CD4-positive, alpha-beta T cell treated with Interleukin-6 at 100 ng/mL for 8 hours (primary cell): ENCODE measurements at places on chromosomes 5 and 9.

GRCh38 chr5:155546075-155546474, 532.5 kb downstream of the KIF4B start:
- DNase-seq: no peak

GRCh38 chr5:164373876-164374275, 868.5 kb downstream of the MAT2B start:
- no peak for DNase-seq

DNA sequence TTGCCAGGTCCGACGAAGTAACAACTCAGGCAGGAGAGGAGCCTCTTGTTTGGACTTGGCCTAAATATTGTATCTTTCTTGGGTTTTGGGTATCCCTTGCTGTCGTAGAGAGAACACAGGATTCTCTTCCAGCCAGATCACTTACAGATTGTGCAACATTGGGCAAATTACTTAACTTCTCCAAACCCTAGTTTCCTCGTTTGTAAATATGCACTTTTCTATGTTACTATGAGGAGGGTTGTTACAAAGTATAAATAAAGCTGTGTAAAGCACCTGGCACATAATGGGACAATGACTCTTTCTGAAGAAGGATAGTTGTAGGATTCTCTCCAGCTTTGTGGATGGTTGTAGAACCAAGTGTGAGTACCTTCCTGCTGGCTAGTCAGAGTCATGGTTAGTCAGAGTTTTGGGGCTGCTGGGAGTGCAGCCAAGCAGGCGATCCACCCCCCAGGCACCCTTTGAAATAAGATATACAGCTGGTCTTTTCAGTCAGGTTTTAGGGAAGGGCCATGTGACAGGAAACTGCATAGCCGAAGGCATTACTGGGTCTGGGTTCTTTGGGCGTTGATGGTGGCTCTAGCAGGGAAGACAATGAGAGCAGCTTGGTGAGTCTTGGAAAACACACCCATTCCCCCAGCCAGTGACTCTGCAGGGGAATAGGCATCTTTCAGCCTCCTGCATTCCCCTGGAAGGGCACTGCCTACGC, 49.9 kb upstream of the GDNF start:
- no peak for DNase-seq

DNA sequence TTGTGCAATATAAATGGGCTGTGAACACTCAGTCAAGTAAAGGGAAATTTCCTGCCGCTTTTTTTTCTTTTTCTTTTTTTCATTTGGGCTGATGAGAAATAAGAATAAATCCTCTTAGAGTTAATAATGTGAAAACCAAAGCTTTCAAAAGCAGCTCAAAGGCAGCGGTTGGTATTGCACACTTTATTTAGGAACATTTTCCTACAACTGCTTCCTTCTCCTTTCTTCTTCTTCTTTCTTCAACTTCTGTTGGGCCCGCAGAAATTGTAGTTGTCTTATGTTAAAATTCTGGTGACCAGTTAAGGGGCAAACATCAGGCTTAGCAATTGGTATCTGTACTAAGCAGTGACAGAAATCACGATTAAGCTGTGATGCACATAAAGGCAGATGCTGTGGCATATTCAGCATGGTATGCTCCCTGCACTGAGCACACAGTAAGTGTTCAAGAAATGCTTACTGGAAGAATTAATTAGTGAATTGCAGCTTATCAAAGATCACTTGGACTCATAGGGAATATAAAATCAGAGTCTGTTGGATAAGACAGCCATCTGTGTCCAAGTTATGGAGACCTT, 85.4 kb downstream of the ANKRD55 start:
- DNase-seq: no peak

DNA sequence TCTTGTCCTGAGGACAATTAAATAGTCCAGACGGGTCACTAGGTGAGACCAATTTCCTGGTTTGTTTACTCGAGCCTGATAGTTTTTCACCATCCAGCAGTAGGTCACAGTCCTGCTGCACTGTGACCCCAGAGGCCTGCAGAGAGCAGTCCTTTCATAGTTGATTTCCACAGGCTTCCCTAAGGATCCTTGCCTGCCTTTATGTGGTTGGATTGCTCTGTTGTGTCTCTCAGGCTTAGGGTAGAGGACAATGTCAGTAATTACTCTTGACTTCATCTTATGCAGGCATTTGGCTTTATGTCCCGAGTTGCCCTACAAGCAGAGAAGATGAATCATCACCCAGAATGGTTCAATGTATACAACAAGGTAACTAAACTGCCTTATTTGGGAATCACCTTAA, 9.0 kb upstream of the CATSPER3 start:
- no peak for DNase-seq

DNA sequence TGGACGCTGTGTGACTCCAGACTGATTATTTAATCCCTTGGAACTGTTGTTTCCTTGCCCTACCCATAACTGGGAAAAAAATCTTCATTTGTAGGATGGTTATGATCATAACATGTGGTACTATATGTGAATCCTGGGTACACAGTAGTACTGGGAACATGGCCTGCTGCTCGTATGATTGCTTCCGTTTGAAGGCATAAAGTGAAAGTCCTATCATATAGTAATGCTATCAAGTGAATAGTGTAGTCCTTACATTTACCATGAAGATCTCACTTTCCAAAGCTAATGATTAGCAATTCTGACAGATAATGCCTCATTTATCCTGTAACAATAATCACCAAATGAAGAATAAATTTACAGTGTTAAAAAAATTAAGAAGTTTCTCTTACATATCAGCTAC, 53.2 kb downstream of the MEF2C start:
- DNase-seq: no peak
